Muscle of leg (tissue), 16 donors: ENCODE measurements at places on chromosomes 5 and 9. TPM values are rescaled to one million over a fixed set of nuclear protein-coding genes. Genes with fewer than 3 reads are reported as not detected.

- DNase-seq: no peak
Observed at GRCh38 chr9:114034196-114034595, 43.9 kb downstream of the AMBP start.

VLDLR gene
- polyA plus RNA-seq: 30.5 TPM

- no peak for DNase-seq
Observed at GRCh38 chr5:153987301-153987700, 51.4 kb downstream of the FAM114A2 start.

DNA sequence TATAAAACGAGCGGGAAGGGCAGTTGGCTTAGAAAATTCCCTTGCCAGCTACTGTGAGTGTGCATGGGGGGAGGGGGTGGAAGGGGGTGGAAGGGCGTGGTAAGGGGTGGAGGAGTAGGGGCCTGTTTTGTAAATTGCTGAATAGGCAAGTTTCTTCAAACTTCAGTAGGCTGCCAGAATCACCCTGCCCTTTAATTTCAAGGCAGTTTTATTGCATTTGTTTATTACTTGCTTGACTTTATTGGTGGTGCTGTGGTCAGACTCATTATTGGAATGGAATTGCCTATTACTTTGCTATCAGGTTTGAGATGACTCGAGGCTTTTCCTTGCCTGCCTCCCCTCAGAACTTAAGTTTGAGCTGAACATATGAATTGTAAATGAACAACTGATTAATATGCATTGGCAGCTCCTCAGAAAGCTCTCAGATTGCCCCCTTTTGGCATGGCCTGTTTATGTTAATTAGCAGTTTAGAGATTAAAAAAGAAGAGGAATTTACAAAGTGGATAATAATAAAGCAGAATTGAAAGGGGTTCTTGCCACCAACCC lies 76.0 kb downstream of the SEMA6A start:
- DNase-seq: no peak

GRCh38 chr5:79552984-79553383 lies 39.0 kb upstream of the HOMER1 start:
- DNase-seq: peak; percentile 62

PCDHGA4 gene
- polyA plus RNA-seq: 1.4 TPM

GRCh38 chr5:127399068-127399467 lies 108.5 kb downstream of the MEGF10 start:
- DNase-seq: no peak

GRCh38 chr9:112787978-112788377 lies 37.4 kb downstream of the SNX30 start:
- no peak for DNase-seq

DNA sequence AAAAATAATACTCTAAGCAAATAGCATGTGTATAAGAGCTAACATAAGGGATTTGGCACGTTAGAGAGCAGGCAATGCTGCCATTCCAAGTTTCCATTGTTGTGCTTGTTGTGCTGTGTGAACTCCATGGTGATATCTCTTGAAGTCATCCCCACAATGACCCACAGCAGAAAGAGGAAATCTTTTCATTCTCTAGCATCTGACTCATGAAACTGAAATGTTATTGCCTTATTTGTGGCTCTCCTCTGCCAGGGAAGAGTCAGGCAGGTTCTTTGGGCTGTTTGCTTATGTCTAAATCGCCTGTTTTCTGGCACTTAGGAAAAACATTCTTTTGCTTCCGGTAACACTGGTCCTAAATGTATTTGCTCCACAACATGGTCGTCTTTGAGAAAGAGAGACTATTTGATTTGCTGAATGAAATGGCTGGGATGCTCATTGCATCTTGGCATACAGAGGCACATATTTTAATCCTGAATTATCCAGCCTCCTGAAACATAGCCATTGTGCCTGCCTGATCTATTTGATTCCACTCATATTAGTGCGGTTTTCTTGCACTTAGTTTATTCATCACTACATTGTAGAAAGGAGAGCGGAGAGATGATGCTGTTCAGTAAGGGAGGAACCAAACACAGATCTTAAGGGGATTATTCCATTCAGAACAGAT lies 188.8 kb downstream of the CSNK1G3 start:
- DNase-seq: peak; percentile 94

DNA sequence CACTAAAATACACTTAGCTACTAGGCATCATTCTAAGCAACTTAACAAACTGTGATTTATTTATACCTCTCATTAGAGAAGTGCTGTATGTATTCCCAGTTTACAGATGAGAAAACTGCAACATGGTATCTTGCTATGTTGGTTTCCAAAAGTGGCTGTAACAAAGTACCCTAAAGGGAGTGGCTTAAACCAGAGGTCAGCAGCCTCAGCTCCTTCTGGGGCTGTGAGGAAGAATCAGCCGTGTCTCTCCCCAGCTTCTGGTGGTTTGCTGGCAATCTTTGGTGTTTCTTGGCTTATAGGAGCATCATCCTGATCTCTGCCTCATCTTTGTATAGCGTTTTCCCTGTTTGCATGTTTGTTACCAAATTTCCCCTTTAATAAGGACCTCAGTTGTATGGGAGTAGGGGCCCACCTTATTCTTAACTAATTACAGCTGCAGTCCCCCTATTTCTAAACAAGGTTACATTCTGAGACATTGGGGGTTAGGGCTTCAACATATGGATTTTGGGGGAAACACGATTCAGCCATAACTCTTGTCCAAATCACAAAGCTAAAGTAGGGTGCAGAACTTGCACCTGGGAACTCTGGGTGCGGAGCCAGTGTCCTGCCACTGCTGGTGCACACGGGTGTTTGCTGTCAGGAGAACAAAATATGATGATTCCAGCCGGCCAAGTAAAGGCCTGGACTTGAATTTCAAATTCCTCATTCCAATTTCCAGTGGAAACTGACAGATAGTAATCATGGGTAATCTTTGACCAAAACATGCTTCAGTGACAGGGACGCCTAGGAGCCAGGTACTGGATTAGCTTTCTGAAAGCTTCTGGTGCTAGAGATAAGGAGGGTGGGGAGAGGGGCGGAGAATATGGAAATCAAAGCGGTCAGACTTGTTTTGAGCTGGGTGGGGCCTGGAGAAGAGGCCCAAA lies 43.3 kb downstream of the RAI14 start:
- DNase-seq: no peak

- DNase-seq: no peak
Observed at GRCh38 chr5:93592883-93593282, 9.9 kb downstream of the NR2F1 start.

- DNase-seq: peak; percentile 5
Observed at GRCh38 chr5:30401479-30402058, 791.9 kb upstream of the CDH6 start.

IL33 gene
- 27.9 TPM for polyA plus RNA-seq
